ENCODE measurements at places on chromosomes 6 and 20.

DNA sequence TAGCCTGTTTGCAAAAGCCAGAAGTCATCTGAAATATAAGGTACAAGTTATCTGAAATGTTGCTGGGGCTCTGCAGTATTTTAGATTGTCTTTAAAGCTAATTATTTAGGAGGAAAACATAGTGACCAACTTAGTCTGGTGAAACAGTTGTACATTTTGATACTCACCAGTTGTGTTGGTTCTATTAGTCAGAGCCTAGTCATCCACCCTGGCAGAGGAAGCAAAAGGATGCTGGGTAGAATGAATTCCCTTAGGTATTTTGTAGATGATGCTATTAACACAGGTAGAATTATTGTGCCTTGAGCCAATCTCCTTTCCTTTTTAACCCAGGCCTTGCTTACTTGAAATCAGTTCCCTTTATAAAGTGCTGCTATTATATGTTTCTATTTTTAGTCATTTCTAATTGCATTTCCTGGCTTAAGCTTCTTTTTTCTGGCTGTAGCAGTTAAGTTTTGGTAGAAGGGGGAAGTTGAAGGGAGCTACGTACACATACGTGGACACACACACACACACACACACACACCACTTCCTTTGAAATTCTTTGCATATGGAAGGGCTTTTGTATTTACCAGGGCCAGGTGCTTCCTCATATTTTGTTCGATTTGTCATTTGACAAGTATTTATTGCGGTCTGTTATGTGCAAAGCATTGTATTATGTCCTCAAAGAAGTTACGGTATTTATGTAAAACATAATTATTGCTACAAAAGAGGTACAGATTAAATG lies 82.4 kb downstream of the RTN4IP1 start:
- peak; percentile 25 for DNase-seq

GRCh38 chr6:142195862-142196541 lies 48.9 kb downstream of the VTA1 start:
- DNase-seq: no peak

- DNase-seq: no peak
These were observed 493.6 kb upstream of the NOX3 start for GRCh38 chr6:155949256-155949655.

DNA sequence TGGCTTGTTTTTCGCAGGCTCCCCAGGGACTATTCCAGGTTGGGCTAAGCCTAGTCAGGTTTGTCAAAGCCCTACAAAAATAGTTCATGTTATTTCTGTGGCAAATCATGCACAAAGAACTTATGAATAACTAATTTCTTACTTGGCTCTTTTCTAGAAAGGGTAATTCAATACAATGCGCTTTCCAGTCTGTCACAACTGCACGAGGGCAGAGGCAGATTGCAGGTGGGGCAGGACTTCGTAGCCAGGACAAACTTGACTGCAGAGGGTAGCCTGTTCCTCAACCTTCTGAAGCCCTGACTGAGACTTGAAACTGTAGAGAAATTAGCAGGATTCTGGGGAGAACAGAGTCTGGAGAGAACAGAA lies 253.5 kb downstream of the QKI start:
- DNase-seq: no peak

DNA sequence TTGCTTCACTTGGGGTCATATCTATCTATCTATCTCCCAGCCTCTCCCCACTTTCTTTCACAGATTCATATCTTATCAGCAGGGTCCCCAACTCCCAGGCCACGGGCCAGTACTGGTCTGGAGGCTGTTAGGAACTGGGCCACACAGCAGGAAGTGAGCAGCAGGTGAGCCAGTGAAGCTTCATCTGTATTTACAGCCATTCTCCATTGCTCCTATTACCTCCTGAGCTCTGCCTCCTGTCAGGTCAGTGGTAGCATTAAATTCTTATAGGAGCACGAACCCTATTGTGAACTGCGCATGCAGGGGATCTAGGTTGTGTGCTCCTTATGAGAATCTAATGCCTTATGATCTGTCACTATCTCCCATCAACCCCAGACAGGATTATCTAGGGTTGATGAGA lies 14.8 kb upstream of the TAB2 start:
- no peak for DNase-seq

DNA sequence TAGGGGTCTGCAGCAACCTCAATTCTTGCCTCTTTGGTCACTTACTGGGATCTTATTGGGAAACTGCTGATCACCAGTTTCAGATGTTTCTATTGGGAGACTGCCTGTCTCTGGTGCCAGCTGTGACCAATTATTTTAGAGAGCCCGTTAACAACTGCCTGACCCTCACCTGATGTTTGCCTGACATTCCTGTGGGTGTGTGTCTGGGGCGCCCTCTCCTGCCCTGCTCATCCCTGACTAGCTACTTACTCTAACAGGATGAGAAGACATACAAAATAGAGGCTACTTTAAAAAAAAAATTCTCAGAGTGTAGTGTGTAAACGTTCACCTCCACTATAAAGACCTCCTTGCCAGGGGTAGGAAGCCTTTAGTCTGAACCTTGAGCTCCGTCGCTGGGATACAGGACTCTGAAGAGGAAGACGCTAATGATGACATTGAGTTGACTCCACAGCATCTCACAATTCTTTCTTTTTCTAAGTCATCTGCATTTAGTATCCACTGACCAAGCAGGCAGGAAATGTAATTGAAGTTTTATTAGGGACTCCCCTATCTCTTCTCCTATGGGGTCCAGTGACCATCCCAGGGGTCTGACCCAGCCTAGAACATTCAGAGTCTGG lies 54.6 kb upstream of the DDR1 start:
- no peak for DNase-seq

DNA sequence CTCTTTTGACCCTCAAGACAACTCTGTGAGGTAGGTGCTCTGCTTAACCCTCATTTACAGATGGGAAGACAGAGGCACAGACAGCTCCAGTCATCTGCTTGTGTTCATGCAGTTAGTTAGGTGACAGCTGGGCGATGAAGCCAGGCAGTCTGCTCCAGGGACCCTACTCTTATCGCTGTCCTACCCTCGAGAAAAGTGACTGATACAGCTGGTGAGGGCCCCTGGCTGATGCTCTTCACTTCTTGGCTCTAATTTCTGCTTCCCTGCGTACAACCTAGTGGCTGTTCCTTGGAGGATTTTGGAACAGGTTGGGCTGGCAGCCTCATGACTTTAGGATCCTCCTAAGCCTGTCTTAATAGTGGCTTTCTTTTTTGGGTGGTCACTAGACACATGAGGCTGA lies 9.1 kb upstream of the TJAP1 start:
- no peak for DNase-seq

- DNase-seq: no peak
These were observed 295.9 kb downstream of the GMDS start for GRCh38 chr6:1949538-1949937.
